Activated gamma-delta T cell (primary cell): ENCODE measurements at places on chromosomes 16 and 17.

- DNase-seq = no peak
Observed at GRCh38 chr17:68176718-68177117, 71.1 kb upstream of the AMZ2 start.

DNA sequence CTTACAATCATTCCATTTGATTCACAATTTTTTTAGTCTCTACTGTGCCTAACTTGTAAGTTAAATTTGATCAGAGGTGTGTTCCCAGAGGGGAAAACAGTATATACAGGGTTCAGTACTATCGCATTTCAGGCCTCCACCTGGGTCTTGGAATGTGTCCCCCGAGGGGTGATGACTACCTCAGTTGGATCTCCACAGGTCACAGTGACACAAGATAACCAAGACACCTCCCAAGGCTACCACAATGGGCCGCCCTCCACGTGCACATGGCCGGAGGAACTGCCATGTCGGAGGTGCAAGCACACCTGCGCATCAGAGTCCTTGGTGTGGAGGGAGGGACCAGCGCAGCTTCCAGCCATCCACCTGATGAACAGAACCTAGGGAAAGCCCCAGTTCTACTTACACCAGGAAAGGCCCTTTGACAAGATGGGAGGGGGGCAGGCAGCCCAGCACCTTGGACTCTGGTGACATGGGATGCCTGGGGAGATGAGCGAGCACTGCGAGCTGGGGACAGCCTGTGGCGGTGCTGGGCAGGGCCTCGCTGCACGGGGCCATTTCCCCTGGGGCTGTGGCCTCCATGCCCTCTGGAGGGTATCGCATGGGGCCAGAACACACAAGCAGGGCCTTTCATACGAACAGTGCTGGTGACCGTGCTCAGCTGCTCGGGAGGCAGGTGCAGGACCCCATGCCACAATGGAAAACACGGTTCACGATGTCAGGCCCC is 33.9 kb downstream of the PDIA2 start:
- DNase-seq = no peak

DNA sequence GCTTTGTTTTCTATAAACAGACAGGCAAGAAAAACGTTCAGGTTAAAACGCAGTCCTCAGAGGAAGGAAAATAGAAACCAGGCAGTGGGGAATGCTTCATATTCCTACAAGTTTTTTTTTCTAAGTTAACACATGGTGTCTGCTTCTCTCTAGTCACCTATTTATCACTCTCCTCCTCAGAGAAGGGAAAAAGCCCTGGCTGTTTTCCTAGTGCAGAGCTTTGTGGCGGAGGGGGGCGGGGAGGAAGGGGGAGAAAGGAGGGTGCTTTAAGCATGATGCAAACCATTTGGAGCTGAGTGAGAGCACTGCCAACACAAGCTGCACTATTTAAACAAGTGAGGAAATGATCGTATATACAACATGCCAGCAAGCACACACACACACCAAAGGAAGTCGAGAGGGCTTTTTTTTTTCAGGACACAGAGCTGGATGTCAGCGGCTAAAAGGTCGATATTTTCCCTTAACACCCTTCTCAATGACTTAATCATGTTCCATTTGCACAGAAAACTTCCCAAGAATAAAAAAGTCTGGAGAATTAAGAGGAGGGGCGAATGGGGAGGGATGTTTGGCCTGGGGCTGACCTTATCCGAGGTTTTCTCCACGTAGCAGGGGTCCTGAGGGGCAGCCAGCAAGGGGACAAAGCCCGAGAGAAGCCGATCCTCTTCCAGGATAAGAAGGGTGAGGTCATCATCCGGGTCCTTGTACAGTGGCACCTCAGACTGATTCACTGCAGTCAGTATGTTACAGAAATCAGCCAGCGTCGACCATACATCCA is 117.4 kb downstream of the HIC1 start:
- DNase-seq = no peak

DNA sequence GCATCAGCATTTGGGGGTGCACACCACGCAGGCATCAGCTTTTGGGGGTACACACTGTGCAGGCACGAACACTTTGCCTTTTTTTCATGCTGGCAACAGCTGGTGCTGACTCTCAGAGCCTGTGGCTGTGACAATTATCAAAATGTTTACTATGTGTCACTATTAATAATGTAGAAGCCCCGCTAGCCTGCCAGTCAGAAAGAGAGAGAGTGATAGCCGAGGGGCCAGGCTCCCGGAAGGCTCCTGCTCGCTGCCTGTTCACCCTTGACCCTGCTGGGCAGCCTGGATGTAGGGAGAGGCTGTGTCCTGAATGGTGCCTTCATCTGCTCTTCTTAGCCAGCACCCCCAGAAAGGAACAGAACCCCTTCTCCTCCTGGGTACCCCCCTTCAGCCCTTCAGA is 61.9 kb downstream of the SDK2 start:
- DNase-seq = no peak

DNA sequence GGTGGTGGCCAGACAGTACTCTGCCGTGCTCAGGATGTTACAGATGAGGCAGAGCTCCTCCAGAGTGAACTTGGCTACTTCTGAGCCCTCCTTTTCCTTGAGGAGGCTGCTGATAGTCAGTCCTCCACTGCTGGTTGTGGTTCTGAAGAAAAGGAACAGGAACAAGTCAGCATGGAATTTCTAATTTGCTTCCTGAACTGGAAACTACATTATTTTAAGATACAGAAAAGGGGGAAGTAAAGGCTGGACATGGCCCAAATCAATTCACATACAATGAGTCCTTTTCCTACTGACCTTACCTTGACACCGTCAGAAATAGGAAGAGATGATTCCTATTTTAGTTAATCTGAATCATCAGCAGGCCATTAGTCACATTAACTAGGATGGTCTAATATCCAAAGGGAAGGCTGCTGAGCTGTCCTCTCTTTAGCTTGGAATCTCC is 154.2 kb downstream of the VPS53 start:
- no peak for DNase-seq

- no peak for DNase-seq
Observed at GRCh38 chr16:62940569-62940968, 904.3 kb upstream of the CDH8 start.

GRCh38 chr17:45940293-45940692 is 45.9 kb downstream of the MAPT start:
- no peak for DNase-seq

GRCh38 chr16:66603537-66604375 is 748 bp upstream of the CMTM3 start:
- DNase-seq = peak; percentile 35

DNA sequence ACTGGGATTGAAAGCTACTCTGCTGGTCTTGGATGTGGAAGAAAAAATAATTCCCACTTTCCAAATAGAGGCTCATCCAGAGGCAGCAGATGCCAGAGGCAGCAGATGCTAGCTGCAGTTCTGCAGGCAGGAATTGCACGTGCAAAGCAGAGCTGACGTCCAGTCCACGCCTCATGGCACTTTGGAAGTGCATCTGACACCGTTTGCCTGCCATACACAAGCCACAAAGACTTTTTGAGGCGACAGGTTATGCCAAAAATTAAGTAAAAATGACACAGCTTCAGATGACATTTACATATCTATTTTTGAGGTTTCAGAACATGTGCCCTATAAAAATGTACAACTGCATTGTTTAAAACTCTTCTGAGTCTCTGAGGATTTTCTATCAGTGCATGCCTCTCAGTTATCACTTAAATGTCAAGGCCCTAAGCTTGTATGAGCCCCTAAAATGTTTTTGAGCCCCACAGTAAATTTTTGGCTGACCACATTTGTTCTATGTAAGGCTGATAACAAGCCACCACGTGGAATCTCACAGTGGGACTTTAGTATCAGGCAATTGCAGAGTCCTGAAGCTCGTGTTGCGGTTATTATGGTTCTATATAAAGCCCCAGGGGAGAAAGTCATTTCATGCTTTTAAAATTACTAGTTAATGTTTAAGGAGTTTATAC is 239.2 kb downstream of the PRKCA start:
- DNase-seq = no peak
